ENCODE measurements at places on chromosomes 3 and 15.

DNA sequence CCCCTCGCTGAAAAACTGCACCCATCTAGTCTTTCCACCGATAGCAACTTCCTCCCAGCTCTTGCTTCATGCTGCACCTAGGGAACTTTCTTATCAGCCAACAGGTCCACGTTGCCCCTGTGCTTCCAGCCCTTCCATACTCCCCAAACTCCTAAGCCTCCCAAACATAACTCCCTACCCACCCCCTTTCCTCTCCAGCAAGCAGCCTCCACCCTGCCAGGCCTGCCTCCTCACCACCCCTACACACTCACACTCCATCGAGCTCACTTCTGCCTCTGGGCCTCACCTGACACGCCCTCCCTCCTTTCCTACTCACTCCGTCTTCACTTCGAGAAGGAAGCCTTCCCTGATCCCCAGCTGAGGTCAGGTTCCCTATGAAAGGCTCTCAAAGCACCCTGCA lies 8.1 kb downstream of the INSYN1 start:
- DNase-seq: no peak

- no peak for DNase-seq
These were observed 49.6 kb downstream of the SUMF1 start for GRCh38 chr3:4417449-4417848.

DNA sequence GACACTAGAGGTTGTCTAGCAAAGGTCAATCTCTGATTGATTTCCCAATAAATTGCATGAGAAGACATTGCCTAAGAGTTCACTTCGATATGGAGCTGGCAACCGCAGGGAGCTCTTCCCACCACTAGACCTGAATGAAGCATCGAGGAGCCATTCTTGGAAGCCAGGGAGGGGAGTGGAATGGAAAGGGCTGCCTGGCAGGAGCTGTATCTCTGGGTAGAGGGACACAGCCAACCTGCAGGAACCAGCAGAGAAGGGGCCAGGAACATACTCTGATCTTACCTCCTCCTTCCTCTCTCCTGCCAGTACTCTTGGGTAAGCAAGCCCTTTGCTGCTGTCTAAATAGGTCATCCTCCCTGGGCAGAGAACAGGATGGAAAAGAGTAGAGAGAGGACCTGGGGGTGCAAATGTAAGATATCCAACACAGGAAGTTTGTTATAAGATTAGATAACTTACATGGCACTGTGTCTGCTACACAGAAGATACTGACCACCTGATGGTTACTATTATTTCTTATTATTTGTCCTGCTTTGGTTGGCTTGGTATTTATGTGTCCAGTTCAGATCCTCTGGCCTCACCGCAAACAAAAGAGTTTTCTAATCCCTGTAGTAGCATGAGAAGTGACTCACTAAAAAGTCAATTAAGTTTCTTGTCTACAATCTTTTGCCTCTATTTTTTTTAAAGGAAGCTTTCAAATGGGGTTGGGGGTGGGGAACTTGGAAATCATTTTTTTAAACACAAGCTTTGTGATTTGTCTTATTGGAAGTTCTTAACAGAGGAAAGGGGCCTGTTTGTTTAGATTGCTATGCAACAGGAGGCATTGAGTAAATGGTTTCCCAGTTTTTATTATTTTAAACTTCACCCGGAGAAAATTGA lies 156.7 kb upstream of the TSC22D2 start:
- DNase-seq: no peak

- DNase-seq: no peak
These were observed 28.1 kb downstream of the DNAJB8 start for GRCh38 chr3:128438488-128439072.

GRCh38 chr3:170077361-170077760 lies 39.6 kb downstream of the GPR160 start:
- DNase-seq: no peak

DNA sequence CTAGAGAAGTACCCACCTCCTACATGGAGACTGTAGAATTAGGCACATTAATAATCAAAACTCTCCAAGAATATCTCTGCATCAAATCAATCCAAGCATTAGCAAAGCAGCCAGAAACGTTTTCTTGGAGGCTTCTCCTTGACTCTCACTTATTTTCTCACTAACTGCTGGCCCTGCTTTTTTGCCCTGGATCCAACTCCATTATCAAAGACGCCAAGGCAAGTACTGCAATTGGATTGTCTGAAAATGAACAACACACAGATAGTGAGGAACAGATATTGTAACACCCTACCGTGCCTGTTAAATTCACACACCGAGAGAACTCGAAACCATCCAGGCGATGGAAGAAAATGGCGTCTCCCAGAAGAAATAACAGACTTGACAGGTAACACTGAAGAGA lies 256.2 kb upstream of the MDFIC2 start:
- no peak for DNase-seq

- DNase-seq: no peak
These were observed 252.1 kb upstream of the KCNMB2 start for GRCh38 chr3:178284181-178284580.

DNA sequence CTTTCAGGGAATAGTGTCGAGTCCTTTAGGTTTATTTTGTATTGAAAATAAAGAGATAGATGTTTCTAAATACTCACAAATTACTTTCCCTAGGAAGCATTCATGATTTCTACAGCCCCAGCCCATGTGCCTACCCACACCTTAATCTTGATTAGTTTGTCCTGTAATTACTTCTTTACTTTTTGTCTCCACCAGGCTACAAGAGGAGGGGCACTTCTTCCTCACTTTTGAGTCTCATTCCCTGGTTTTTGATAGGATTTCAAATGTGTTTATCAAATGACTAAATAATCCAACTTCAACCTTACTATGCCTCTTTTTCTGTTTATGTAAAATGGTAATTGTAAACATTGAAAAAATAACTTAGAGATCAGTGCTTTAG lies 1.8 kb downstream of the PXK start:
- DNase-seq: no peak

DNA sequence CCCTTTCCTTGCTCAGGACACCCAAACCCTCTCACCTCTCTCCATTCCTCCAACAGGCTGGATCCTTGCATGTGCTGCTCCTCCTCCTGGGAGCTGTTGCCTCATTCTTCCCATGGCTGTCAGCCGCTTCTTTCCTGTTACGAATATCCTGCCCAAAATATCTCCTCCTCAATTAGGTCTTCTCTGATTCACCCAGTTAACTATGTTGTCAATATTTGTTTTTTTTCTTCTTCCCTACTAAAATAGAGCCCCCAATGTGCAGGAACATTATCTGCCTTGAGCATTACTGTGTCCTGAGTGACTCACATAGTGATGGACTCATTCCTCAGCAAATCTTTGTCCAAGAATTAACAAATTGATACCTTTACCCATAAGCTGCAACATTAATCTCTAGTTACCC lies 357.2 kb downstream of the CLSTN2 start:
- no peak for DNase-seq

DNA sequence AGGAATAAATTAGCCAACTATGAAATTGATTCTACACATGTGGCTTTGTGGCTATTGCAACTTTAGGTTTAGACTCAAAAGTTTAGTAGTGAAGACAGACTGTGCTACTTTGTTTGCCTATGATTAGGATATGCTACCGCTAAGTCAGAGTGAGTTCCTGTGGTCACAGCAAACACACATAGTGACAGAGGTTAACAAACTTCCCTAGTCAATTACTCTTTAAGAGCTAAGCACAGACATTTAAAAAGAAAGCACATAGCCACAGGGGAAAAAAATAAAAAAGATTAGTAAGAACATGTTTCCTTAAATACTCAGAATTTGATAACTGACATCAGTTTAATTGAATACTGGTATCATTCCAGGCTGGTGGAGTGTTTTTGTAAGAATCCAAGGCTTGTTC lies 207.1 kb downstream of the GBE1 start:
- no peak for DNase-seq

GRCh38 chr15:101239724-101240136 lies 12.1 kb downstream of the CHSY1 start:
- no peak for DNase-seq

- DNase-seq: no peak
These were observed 37.2 kb downstream of the PSTPIP1 start for GRCh38 chr15:77032052-77032646.

- no peak for DNase-seq
These were observed 52.1 kb downstream of the VGLL4 start for GRCh38 chr3:11591391-11592282.

- DNase-seq: no peak
These were observed 198.7 kb upstream of the CMC1 start for GRCh38 chr3:28042707-28043106.

DNA sequence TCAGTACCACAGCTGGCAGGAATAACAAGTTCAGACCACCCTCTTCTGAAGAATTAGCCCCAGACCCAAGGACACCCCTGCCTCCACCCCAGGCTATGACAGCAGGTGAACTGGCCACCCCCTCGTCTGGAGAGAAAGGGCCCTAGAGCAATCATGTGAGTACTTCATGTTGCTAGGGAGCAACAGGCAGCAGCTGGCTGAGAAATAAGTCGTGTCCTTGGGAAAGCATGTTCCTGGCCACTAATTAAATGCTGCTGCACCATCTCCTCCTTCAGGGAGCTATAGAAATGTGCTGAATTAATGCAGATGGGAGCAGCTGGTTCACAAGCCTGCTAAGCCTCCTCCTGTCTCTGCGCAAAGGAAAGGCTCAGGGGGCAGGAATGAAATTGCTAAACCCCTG lies 31.5 kb downstream of the MRPS11 start:
- no peak for DNase-seq

DNA sequence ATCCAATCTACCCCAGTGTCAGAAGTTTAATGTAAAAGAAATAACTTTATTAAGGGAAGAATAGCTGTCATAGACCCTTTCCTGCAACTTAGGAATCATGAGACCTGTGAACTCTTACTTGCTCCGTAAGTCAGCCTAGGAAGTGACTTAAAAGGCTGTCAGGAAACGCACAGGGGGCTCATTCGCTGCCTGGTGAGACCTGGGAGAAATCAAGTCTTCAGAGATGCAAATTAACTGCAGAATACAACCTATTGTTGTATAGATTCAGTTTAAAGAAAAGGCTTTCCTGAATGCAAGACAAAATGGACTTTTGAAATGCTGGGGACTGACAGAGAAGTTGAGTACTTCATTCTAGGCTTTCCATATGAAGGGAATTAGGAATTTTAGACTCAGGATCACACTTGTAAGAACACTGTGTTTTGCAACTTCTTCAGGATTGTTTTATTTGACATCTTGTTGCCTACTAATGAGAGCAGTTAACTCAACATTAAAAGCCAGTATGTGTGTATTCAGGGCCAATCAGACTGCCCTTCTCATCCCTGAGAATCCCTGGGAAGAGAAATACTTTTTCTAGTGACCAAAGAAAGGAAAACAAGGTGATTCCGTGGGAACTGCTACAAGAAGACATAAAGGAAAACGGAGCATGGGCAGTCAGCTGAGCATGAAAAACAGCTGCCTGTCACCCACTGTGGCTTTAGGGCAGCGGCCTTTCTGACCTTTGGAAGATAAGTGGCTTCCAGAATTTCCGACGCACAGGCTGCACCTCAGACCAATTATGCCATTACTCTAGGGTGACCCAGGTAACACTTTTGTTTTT lies 18.5 kb upstream of the DPPA4 start:
- no peak for DNase-seq
